ENCODE measurements at places on chromosomes 6 and 20.

GRCh38 chr20:34926581-34926980 lies 29.0 kb downstream of the GSS start:
- no peak for DNase-seq

GRCh38 chr6:46789434-46790354 lies 3.5 kb upstream of the MEP1A start:
- DNase-seq = no peak

- DNase-seq = no peak
Measured at GRCh38 chr20:51700809-51701285, 67.3 kb downstream of the ATP9A start.

GRCh38 chr6:53302678-53303360 lies 45.9 kb downstream of the ELOVL5 start:
- DNase-seq = no peak

DNA sequence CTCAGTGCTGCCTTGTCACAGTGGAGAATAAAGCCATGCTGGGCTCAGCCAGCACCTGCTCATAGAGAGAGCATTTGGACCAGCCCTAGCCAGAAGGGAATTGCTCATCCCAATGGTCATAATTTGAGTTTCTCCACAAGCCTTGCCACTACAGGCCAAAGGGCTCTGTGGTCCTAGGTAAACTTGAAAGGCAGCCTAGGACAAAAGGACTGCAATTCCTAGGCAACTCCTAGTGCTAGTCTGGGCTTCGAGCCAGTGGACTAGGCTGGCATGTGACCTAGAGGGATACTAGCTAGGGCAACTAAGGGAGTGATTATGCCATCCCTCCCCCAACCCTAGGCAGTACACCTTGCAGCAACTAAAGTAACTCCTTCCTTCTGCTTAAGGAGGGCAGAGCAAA lies 516.2 kb downstream of the BCKDHB start:
- DNase-seq = no peak

- DNase-seq = no peak
Measured at GRCh38 chr6:127404133-127404532, 55.1 kb downstream of the KIAA0408 start.

GRCh38 chr20:41340327-41341055 lies at the start of gene LPIN3:
LPIN3 (plus strand) TSS chr20:41340821; CDS start chr20:41345804, 4,983 bp downstream.
- peak; percentile 82 for DNase-seq

GRCh38 chr6:147390909-147391536 lies 117.5 kb upstream of the SAMD5 start:
- DNase-seq = no peak

- DNase-seq = peak; percentile 79
Measured at GRCh38 chr20:44747166-44748004, 1.7 kb downstream of the KCNK15 start.

DNA sequence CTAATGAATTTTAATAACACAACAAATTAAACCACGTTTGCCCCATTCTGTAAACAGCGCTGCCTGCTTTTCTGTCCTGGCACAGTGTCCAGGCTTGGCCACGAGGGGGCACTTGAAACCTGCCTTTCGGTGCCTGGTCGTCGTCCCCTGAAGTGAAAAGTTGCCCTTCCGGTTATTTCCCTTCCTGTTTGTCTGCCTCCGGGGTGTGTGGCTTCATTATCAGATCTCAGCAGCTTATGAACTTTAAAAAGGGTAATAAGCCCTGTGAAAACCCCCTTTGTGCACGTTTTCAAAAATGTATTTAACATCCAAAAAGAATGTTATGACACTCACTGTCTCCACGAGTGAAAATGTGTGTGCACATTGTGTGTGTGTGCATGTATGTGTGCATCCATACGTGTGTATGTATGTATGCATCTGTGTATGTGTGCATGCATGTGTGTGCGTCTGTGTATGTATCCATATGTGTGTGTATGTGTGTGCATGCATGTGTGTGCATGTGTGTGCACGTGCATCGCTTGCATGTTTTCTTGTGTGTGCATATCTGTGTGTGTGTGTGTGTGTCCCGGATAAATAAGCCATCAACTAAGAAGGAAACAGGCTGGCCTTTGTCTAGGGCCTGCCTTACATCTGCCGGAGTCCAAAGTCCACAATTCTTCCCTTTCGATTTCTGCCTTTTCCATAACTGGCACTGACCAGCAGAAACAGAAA lies 358.4 kb downstream of the THBS2 start:
- DNase-seq = peak; percentile 86

DNA sequence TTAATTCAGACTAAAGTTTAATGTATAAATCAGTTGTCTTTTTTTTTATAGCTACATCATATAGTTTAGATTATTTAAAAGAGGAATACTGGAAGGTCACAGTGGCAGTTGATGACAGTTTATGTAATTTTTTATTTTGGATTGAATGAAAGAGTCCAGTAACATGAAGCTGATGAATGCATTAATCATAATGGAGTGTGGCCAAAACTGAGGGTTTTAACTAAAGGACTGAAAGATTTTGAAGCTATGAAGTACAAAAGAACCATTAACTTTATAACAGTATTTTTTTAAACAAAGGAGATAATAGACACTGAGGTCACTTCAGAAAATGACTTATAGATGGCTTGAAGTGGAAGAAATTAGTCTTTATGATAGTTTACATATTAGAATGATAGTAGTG lies 41.3 kb downstream of the TRMT11 start:
- no peak for DNase-seq

DNA sequence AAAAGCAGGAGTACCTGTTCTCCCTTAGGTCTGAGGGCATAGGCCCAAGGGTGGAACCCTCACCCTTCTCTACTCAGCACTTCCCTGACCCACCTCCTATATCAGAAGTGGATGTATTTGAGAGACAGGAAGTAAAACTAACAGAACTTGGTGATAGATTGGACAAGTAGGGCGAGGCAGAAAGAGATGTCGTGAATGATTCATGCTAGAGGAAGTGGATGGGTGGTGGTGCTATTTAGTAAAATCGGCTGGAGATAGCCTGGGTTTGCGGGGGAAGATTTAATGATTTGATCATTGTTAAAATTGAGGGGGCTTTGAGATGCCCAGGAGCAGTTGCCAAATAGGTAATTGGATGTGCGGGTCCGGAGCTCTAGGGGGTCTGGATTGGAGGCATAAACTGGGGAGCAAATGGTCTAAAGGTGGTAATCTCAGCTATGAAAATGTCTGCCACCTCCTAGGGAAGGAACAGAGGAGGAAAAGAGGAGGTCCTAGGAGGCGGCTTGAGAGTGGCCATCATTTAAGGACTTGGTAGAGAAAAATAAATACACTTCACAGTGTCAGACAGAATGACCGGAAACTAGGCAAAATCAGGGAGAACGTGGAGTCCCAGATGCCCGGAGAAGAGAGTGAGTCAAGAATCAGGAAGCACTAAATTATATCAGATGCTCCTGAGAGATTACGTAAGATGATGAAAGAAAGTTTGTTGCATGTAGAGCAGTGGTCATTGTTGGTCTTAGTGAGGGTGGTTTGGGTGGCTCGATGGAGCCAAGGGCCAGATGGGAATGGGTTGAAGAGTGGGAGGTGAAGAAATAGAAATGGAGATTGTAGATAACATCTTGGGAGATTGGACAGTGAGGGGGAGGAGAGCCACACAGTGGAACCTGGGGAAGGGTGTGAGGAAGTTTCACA lies 142.0 kb downstream of the CEP57L1 start:
- peak; percentile 22 for DNase-seq

DNA sequence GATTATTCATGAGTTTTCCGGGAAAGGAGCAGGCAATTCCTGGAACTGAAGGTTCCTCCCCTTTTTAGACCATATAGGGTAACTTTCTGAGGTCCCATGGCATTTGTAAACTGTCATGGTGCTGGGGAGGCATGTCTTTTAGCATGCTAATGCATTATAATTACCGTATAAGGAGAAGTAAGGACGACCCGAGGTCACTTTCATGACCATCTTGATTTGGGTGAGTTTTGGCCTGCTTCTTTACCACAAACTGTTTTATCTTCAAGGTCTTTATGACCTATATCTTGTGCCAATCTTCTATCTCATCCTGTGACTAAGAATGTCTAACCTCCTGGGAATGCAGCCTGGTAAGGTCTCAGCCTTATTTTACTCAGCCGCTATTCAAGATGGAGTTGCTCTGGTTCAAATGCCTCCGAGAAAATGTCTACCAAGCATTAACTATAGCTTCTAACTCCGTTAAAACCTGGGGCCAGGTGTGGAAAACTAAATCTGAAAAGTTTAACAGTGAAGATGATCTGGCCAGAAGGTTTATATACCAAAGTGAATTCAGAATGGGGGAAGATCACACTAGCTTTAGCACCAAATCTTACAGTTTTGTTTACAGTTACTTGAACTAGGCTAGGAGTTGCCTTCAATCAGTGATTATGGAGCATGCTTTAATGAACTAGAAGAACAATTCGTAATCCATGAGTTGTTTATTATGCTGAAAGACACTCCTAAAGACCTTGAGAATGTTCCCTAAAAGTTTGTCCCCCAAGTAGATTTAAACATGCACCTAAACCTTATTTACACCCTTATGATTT lies 80.0 kb upstream of the TOP1 start:
- no peak for DNase-seq

DNA sequence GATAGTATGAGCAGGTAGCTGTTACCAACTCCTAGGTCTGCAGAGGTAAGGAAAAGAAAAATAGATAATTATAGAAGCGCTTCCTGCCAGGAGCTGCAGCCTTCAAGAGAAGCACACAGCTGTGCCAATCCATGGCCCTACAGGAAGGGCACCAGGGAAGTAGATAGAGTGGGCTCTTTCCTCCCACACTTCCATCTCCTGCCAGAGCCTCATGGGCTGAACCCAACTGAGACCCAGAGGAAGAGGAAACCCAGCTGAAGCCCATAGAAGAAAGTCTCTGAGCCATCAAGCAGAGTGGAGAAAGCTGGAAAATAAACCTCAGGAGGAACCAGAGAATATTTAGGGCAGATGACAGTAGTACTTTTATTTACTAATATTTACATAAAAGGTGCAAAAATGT lies 146.7 kb upstream of the ATXN1 start:
- DNase-seq = no peak

GRCh38 chr6:156787569-156788492 lies 10.7 kb downstream of the ARID1B start:
- DNase-seq = no peak

DNA sequence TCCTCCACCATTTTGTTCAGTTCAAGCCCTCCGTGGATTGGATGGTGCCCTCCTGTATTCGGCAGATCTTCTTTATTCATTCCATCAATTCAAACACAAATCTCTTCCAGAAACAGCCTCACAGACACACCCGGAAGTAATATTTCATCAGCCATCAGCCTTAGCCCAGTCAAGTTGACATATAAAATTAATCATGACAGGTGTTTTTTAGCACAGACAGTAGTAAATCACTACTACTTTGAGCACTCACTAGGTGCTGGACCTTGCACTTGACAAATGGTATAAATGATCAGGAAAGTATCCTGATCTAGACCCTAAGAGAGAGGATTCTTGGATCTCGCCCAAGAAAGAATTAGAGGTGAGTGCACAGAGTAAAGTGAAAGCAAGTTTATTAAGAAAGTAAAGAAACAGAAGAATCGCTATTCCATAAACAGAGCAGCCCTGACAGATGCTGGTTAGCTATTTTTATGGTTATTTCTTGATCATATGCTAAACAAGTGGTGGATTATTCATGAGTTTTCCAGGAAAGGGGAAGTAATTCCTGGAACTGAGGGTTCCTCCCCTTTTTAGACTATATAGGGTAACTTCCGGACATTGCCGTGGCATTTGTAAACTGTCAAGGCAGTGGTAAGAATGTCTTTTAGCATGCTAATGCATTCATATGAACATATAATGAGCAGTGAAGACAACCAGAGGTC lies 194.6 kb upstream of the LAMP5 start:
- DNase-seq = no peak

DNA sequence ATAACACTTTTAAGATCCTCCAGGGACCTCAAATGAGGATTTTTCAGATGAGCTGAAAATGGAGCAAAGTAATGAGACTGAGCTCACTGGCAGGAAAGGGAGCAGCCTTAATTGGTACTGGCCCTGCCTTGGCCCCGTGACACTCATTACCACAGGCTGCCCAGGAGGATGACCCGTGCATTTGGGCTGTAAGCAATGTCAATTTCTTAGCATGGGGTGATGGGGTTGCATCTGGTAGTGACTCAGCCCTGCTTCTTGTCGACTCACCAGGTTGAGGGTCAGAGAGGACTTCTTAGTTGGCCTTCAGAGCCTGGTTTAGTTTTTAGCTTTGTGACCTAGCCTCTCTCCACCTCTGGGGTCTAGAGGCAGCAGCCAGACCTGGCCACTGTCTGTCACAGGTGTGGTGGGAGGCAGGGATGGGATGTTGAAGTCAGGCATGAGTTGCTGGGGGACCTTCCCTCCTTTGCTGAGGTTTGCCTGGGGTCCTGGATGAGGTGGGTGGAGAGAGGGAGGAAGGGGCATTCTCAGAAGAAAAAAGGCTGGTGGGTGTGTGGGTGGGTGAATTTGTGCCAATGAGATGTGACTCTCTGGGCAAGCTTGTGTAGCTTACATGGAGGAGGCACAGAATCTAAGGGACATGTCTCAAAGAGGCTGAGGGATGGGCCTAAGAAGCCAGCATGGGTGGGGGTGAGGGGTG lies 25.9 kb upstream of the EPB41L1 start:
- DNase-seq = no peak

DNA sequence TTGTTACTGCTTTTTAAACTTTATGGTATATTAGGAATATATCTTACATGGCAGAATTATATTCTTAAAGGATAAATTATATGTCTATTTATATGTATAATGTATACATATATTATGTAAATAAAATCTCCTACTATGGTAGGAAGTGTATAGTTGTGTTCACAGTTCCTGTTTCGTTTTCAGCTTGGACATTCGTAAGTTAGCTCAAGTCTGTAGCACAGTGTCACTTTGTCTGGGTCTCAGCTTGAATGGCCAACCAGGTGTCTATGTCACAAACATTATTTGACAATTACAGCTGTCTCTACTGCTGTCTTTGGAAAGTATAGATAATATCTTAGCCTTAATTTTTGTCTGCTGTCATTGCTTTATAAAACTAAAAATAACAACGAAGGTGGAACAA lies 303.9 kb downstream of the CDKAL1 start:
- DNase-seq = no peak

- DNase-seq = no peak
Measured at GRCh38 chr6:3483675-3484074, 26.8 kb upstream of the SLC22A23 start.

- no peak for DNase-seq
Measured at GRCh38 chr20:38187517-38187916, 22.4 kb upstream of the TGM2 start.

- no peak for DNase-seq
Measured at GRCh38 chr6:138972226-138972665, 15.8 kb downstream of the REPS1 start.

DNA sequence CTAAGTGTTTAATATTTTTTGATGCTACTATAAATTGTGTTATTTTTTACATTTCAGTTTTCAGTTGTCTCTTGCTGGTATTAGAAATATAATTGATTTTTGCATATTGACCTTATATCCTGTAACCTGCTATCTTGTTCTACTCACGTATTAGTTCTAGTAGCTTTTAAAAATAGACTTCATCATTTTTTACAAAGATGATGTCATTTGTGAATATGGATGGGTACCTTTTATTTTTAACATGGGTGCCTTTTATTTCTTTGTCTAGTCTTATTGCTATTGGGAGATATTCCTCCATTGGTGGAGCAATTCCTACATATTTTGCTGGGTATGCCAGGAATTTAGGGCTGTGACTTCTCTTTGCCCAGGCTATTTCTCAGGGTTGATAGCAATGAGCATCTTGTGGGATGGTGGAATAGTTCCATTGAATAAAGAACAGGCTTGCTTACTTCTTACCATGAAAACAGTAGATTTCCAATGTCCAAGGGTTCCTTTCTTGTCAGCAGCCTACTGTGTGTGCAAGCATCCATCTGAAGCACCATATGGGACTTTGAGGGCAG lies 149.7 kb downstream of the CARMIL1 start:
- DNase-seq = no peak

All from activated T-cell treated with anti-CD3 and anti-CD28 coated beads, Interleukin-2, amount 50 U/mL, for 48 hours (primary cell).